ENCODE measurements at places on chromosomes 5 and 9.

DNA sequence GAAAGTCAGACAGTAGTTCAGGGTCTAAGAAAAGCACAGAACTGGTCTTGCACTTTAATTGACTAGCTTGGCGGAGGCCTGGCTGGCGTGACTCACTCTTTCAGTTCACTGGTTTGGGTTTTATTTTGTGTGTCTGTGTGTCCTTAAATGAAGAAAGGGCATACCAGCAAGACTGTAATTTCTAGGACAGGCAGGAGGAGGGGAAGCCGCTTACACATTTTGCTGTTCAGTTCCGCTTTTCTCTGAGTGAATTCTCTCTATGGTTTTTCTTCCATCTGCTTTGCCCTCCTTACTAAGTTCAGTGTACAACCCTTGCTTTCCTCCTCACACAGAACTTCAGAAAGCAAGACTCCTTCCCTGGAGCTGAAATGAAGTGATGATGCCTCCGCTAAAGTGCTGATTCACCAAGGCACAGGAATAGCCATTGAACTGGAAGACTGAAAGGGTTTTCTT lies 150.8 kb downstream of the MEF2C start:
- peak; percentile 15 for DNase-seq

DNA sequence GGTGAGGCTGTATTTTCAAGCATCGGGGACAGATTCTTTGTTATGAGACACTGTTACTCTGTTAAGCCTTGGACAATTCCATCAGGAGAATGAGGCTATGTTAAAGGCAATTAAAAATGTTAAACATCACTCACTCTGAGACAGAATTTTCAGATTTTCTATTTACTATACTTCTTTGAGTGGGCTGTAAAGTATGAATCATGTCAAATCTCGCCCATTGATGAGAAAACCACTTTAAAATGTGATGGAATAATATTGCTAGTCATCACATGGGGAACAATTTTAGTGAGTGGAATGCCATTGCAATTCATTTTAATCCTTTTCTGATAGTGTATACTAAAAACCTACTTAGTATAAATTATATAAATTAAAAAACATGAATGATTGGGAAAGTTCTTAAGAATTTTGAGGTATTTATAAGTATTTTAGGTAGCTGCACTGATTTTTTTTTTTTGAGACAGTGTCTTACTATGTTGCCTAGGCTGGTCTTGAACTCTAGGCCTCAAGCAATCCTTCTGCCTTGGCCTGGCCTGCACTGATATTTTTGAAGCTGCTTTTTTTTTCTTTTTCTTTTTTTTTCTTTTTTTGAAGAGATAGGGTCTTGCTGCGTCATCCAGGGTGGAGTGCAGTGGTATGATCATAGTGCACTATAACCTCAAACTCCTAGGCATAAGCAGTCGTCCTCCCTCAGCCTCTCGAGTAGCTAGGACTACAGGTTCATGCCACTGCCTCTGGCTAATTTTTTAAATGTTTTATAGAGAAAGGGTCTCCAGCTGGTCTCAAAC lies 73.2 kb downstream of the KIAA1958 start:
- no peak for DNase-seq

DNA sequence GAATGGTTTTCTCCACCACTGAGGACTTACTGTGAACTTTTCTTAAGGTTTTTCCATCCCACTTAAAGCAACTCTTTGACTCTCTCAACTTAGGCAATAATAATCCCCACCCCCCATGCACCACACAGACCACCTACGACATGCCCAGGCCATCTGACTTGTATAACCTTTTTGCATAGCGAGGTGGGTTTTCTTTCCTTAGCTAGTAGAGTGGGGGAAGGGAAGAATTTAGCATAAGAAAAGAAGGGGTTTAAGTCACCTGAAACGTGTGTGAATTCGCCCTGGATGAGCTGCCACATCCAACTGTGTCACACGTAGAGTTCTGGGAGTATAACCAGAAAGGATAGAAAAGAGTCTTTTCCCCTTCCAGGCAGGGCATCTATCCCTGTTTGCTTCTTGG lies 262.7 kb downstream of the YTHDC2 start:
- no peak for DNase-seq

GRCh38 chr5:56853698-56854097 lies 38.3 kb downstream of the MAP3K1 start:
- DNase-seq: no peak

DNA sequence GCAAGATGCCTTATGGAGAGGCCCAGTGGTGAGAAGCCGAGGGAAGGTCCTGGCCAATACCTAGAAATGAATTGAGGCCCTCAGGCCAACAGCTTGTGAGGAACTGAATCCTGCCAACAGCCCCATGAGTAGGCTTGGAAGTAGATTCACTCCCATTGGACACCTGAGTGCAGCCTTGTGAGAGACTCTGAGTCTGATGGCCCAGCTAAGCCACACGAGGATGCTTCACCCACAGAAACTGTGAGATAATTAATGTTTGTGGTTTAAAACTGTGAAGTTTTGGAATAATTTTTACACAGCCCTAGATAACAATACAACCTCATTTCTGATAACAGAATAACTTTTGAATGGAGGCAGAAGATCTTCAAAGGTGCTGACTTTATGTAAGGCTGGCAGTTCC lies 65.9 kb upstream of the DAP start:
- DNase-seq: no peak

DNA sequence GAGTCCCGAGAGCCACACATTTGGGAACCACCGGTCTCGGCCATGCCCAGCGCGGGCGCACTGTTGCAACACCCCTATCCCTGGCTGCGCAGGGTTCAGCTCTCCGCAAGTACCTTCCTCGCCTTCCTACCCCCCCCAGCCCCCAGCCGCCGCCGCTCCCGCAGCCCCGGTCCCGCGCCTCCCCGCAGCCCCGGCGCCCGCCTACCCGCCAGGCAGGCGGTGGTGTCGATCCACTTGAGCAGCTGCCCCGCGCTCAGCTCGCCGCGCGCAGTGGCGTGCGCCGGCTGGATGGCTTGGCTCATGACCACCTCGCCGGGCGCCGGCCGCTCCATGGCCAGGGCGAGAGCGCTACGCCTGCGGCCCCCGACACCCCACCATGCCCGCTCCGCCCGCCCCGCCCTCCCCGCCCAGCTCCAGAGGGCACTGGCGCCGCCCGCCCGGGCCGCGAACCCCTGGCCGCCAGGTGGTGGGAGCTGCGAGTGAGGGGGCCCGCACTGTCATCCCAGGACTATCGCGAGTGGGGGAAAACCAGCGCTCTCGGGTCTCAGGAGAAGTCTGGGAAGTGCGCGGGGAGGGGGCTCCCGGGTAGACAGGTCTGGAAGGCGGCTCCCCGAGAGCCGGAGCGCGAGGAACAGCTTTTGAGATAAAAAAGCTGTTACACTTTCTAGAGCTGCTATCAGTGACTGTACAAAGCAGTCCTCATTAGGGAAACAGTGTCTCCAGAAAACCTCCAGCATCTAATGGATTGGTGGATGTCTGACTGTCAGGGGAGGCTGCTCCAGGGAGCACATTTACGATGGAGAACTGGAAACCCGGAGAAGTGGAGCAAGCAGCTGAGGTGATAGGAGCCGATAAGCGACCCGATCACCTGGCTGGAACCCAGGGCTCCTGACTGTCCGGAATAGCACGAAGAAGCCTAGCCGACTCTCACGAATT lies at the start of gene ACOT12:
ACOT12 (minus strand) TSS at position 352 of the 936 bp plus-strand sequence; CDS start at position 332, 20 bp downstream.
- DNase-seq: peak; percentile 22

DNA sequence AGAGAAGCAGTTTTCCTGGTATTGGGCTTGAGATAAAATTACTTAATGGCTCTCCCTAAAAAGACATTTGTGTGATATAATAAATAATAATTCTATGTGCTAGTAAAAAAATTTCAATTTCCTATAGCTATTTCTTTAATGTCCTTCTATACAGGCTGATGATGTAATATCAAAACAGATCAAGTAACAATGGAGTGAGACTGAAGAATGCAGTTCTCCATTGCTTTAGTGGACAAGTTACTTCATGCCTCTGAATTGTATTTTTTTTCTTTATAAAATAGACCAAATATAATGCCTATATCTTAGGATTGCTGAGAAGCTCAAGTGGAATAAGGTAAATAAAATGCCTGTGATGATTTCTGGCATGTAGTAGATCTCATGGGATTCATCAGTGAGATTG lies 35.6 kb upstream of the NEURL1B start:
- no peak for DNase-seq

DNA sequence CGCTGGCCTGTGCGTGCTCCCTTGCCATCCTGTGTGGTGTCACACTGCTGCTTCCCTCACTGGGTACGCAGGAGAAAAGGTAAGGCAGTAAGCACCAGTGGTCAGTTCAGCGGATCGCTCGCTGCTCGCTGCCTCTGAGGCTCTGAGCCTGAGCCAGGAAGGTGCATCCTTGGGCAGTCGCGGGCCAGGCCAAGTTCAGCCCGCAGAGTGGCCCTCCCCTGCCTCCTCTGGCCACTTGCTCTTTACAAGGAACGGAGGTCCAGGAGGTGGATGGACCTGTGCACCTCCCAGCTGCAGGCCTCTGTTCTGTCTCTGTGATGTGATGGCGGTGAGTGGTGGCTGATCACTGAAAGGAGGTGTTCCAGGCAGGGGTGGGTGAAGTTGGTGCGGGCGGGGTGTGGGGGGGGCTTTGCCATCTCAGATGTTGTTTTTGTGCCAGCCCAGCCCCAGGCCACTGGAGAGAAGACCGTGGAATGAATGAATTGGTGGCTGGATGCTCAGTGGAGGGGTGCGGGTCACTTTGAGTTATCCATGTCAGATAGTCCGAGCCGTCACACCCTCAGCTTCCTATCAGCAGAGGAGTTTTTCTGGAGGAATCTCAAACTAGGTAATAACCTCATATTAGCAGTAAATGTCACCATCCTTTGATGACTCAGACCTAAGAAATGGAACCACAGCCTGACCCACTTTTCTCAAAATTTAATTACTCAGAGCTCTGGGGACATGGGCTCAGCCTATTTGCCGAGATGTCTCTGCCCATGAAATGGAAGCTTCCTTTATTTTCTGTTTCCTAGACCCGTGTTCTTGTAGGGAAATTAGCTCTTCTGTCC lies 7.3 kb downstream of the COL5A1 start:
- DNase-seq: no peak

GRCh38 chr9:12863618-12864017 lies 88.8 kb downstream of the LURAP1L start:
- DNase-seq: no peak

DNA sequence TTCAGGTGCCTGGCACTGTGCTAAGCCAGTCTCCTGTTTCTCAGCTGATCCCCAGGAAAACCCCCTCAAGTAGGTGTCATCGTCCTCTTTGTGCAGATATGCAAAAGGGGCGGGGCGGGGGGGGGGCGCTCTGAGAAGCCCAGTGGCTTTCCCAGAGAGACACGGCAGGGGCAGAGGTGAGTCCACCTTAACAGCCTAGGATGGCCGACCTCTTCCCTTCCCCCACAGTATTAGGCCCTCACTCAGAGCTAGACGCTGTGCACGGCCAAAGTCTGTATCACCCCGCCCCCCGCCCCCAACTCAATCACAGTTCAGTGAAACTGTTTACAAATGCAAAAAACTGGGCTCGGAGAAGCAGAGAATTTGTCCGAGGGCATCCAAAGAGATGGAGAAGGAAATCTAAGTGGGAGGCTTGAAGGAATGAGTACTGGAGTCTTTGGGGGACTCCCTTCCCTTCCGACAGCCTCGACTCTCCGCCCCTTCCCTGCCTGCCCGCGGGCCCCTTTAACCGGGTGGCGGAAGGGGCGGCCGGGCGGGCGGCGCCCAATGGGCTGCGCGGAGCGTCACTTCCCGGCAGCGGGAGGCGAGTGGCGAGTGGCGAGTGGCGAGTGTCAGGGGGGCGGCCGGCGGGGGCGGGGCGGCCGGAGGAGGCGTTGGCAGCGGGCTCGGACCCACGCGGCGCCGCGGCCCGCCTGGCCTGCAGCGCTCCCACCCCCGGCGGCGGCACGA lies at the start of gene ERGIC1:
ERGIC1 (plus strand) TSS at position 566 of the 729 bp plus-strand sequence; CDS start at position 729, 163 bp downstream.
- DNase-seq: peak; percentile 79

DNA sequence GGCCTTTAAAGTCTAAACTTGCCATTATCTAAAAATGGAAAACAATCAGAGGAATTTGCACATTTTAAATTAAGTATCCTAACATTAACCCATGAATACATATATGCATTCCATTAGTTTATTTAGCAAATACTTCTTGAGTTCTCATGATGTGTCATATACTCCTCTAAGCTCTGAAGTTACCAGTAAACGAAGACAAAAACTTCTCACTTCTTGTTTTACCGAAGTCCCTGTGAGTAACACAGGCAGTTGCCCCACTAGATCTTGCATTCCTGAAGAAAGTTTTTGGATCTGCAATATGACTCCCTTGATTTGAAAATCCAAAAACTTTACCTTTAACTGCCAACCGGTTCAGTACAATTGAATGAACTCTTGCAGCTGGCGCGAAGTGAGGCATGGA lies 439.0 kb upstream of the MPDZ start:
- DNase-seq: no peak

GRCh38 chr5:94268226-94268625 lies 350.2 kb downstream of the KIAA0825 start:
- no peak for DNase-seq

GRCh38 chr5:9347541-9348295 lies 198.2 kb downstream of the SEMA5A start:
- no peak for DNase-seq

GRCh38 chr9:68841276-68842052 lies 136.4 kb downstream of the PIP5K1B start:
- no peak for DNase-seq

DNA sequence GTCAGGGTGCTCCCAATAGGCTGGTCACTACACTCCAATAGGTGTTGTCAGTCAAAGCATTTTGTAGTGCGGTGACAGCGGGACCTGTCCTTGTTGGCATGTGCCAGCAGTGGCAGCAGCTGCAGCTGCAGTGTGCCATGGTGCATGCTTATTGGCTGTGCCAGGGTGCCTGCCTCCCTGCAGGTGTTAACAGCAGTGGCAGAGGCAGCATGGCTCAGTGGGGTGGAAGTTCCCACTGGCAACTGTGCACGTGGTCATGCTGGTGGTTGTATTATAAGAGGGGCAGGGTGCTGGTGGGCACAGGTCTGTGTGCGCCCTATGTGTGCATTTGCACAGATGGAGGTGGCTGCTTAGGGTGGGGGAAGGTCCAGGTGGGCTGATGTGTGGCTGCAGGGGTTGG lies 133.7 kb upstream of the EDIL3 start:
- DNase-seq: no peak

- DNase-seq: no peak
These were observed 261.1 kb upstream of the DAPK1 start for GRCh38 chr9:87236546-87236945.

- no peak for DNase-seq
These were observed 57.1 kb downstream of the MFAP3 start for GRCh38 chr5:154095904-154096303.

GRCh38 chr5:138989720-138990119 lies 114.6 kb upstream of the LRRTM2 start:
- no peak for DNase-seq

DNA sequence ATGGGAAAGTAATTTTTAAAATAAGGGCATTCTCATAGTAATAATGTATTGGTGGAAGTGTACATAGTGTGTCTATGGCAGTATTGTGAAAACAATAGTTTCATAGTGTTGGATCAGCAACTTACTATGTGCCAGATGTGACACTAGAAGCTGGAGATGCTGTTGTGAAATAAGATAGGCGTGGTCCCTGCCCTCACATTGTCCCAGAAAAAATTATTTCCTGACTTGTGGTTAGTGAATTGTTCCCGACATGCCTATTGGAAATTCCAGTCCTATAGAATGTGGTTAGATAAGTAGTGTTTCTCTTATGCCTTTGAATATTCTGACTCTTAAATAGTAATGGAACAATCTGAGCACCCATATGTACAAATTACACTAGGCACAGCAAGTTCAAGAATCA lies 55.3 kb upstream of the MTAP start:
- no peak for DNase-seq

- no peak for DNase-seq
These were observed 90.5 kb downstream of the TLE1 start for GRCh38 chr9:81598811-81599210.

GRCh38 chr9:224582-225520 lies 10.2 kb downstream of the DOCK8 start:
- DNase-seq: no peak

- DNase-seq: peak; percentile 62
These were observed 95.9 kb downstream of the UGCG start for GRCh38 chr9:111992523-111992922.
